ENCODE measurements at places on chromosomes 1 and 21.

DNA sequence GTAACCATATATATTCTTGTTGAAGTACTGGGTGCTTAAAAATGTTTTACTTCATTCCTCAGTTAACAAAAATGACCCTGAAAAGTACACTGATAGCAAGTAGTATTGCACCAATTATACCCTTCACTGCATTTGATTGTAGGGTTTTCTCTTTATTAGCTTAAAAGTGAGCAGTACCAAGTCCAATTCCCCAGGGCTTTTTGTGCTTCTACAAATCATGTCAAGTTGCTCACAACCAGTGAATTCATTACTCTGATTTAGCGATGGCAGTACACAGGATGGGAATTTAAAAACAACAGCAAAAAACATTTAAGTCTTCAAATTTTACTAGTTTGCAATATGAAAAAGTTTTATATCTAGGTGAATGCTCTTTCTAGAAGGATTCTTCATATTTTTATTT lies 436.4 kb downstream of the PTBP2 start:
- H3K4me3 ChIP-seq: no peak overlapping the region
- no peaks in the 10 kb centered on the region for H3K27me3 ChIP-seq
- no peak for DNase-seq
- peaks cover 5% of the 10 kb centered on the region for H3K4me1 ChIP-seq
- H3K36me3 ChIP-seq: no peaks in the 10 kb centered on the region

DNA sequence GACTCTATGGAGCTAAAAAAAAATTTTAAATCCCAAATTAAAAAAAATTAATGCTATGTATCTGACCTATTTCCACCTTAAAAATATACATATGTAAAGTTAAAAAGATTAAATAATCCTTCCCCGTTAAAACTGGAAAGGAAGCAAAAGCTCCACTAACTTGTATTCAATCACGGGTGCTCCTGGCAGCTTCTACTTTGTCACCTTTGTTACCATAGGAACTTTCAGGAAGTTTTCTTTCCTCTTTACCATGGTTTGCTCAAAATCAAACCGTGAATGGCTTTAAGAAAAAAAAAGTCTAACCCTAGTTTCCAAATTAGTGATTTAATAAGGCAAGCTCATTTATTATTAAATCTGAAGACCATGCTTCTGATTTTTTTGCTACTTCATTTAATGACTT lies 3.5 kb downstream of the GPATCH2 start:
- no peak for DNase-seq
- peaks cover 15% of the 10 kb centered on the region for H3K4me1 ChIP-seq
- H3K4me3 ChIP-seq: no peak overlapping the region
- H3K27ac ChIP-seq: no peak overlapping the region
- H3K36me3 ChIP-seq: no peaks in the 10 kb centered on the region

DNA sequence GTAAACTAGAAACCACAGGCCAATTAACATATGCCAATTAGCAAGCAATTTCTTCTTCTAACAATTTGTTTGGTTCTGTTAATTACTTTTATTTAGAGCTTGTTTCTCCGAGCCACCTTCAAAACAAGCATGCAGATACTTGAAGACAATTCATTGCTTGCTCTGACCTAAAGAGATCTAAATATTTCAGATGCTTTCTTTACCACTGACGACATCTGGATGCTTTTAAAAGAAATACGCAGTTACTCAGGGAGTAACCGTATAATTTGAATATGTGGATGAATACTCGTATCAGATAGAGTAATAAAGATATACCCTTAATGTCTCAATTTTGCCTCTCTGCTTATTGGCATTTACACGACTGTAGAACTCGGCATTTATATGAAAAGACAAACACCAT lies 390.0 kb downstream of the DISC1 start:
- no peak for DNase-seq
- no peak overlapping the region for H3K4me3 ChIP-seq
- no peaks in the 10 kb centered on the region for H3K36me3 ChIP-seq
- H3K4me1 ChIP-seq: no peaks in the 10 kb centered on the region
- H3K27me3 ChIP-seq: no peaks in the 10 kb centered on the region

DNA sequence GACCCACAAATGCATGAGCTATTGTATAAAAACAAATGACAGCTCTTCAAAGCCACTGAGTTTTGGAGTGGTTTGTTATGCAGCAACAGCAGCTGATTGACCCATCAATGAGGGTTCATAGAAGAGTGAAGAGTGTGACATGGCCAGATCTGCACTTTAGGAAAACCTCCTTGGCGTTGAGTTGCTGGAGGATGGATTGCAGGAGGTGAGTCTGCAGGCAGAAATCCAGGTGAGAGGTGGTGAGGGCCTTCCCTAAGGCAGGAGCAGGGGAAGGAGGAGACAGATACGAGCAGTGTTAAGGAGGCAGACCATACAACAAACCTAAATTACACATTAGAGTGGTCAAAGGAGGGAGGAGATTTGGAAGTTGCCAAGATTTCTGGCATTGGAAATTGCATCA lies 169.3 kb upstream of the CSF3R start:
- H3K4me3 ChIP-seq: no peak overlapping the region
- no peak for DNase-seq

DNA sequence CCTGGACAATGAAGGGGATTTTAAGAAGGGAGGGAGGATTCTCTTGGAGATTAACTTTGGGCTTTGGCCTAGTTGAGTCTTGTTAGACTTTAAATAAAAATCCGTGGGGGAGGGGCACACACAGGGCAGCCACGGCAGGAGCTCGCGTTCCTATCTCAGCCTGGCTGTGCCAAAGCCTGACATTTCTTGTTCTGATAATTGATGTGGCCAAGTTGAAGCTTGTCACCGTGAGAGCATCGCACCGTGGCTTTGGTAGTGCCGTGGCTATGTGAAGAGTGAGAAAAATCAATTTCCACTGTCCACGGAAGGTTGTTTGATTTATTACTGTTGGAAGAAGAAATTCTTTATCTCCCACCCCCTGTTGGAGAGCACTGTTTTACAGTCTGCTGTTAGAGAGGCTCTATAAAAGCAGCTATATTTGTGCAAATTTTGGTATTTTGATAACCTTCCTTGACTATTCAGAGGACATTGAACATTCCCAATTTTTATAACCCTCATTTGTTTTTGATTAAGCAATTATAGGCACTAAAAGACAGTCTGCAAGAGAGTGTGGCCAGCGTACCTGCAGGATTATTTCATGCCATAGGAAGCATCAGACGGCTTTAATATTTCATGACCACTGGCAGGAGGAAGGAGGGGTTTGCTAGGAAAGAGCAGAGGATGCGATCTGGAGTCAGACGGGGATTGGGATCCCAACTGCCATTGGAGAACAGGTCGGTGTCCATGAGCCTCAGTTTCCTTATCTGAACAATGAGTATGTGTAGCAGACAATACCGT lies 160.7 kb downstream of the KAZN start:
- no peaks in the 10 kb centered on the region for H3K4me1 ChIP-seq
- no peaks in the 10 kb centered on the region for H3K36me3 ChIP-seq
- H3K27ac ChIP-seq: no peak overlapping the region
- no peak overlapping the region for H3K4me3 ChIP-seq
- DNase-seq: no peak
- H3K27me3 ChIP-seq: no peaks in the 10 kb centered on the region

DNA sequence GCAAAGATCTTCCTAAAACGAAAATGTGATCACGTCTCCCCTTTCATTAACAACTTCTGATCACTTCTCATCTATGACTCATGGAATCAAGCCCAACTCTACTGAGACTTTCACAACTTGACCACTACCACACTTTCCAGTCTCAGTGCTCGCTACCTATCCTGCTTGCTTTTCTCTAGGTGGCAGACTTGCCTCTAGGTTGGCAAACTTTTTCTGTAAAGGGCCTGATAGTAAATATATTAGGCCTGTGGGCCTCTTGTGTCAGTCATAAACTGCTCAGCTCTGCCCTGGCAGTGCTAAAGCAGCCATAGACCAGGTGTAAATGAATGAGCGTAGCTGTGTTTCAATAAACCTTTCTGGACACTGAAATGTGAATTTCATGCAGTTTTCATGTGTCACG lies 21.5 kb upstream of the HMGB4 start:
- H3K4me3 ChIP-seq: no peak overlapping the region
- H3K27ac ChIP-seq: no peak overlapping the region
- H3K36me3 ChIP-seq: no peaks in the 10 kb centered on the region
- H3K27me3 ChIP-seq: no peaks in the 10 kb centered on the region
- DNase-seq: no peak

GRCh38 chr1:65297706-65298105 lies 11.6 kb upstream of the DNAJC6 start:
- no peaks in the 10 kb centered on the region for H3K27me3 ChIP-seq
- no peak overlapping the region for H3K27ac ChIP-seq
- no peak for DNase-seq
- no peak overlapping the region for H3K4me3 ChIP-seq
- H3K36me3 ChIP-seq: no peaks in the 10 kb centered on the region

DNA sequence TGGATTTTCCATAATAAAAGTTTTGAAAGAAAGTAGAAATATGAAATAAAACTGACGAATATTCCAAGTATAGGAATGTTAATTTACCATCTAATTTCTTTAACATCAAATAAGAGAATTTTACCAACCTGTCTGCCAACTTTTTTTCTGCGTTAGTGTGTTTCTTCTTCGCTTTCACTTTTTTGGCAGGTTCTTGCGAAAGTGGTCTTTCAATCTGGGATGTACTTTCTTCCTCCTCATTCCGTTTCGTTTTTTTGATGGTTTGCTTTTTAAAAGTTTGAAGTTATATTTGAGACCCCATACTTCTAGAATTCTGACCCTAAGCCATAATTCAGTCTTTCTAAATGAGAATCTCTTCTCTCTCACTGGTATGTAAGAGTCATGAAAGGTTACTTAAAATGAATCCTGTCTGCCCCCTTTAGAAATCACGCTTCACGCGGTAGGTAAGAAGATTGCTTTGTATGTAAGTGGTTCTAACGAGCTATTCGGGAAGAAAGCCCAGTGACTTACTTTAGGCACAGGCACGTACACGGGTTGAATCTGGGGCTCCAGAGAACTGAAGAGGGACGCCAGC lies 580 bp downstream of the RBM34 start:
- H3K4me1 ChIP-seq: peaks cover 12% of the 10 kb centered on the region
- H3K27ac ChIP-seq: peak overlapping the region; percentile 83
- H3K36me3 ChIP-seq: peaks cover 10% of the 10 kb centered on the region
- H3K27me3 ChIP-seq: no peaks in the 10 kb centered on the region

- no peaks in the 10 kb centered on the region for H3K36me3 ChIP-seq
- H3K27me3 ChIP-seq: no peaks in the 10 kb centered on the region
- no peak overlapping the region for H3K27ac ChIP-seq
- H3K4me1 ChIP-seq: no peaks in the 10 kb centered on the region
- no peak overlapping the region for H3K4me3 ChIP-seq
These were observed 59.5 kb downstream of the PIK3R3 start for GRCh38 chr1:46072975-46073374.

GRCh38 chr1:215052256-215053015 lies 30.1 kb upstream of the KCNK2 start:
- no peak for DNase-seq
- no peaks in the 10 kb centered on the region for H3K36me3 ChIP-seq
- H3K4me3 ChIP-seq: no peak overlapping the region
- no peaks in the 10 kb centered on the region for H3K27me3 ChIP-seq
- no peak overlapping the region for H3K27ac ChIP-seq

GRCh38 chr1:160622501-160623226 lies 24.2 kb downstream of the SLAMF1 start:
- no peaks in the 10 kb centered on the region for H3K36me3 ChIP-seq
- H3K27ac ChIP-seq: no peak overlapping the region
- H3K4me1 ChIP-seq: no peaks in the 10 kb centered on the region
- no peaks in the 10 kb centered on the region for H3K27me3 ChIP-seq

DNA sequence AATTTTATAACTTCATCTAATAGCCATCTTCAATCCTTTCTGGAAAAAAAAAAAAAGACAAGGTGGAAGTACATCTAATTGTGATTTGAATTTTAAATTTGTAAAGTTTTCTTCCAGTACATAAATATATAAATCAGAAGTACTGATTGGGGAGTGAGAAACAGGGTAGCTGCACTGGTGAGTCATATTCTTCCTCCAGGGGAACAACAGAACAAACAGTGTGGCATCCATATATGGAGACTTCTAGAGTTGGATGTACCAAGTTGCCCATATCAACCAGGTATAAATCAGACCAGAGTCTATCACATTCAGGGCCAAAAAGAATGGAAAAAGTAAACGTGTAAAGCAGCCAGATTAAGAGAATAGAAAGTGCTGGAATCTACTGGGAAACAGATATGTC lies 66.0 kb upstream of the NRIP1 start:
- peaks cover 2% of the 10 kb centered on the region for H3K4me1 ChIP-seq
- no peaks in the 10 kb centered on the region for H3K36me3 ChIP-seq
- H3K27me3 ChIP-seq: no peaks in the 10 kb centered on the region
- H3K4me3 ChIP-seq: no peak overlapping the region

GRCh38 chr1:102732927-102733326 lies 375.4 kb downstream of the COL11A1 start:
- no peaks in the 10 kb centered on the region for H3K27me3 ChIP-seq
- no peaks in the 10 kb centered on the region for H3K4me1 ChIP-seq
- H3K36me3 ChIP-seq: no peaks in the 10 kb centered on the region
- H3K4me3 ChIP-seq: no peak overlapping the region
- no peak for DNase-seq

GRCh38 chr1:54698346-54698745 lies 17.3 kb upstream of the TTC4 start:
- no peaks in the 10 kb centered on the region for H3K36me3 ChIP-seq
- DNase-seq: no peak
- H3K27me3 ChIP-seq: no peaks in the 10 kb centered on the region
- no peak overlapping the region for H3K4me3 ChIP-seq
- H3K27ac ChIP-seq: no peak overlapping the region

- no peaks in the 10 kb centered on the region for H3K4me1 ChIP-seq
- no peak overlapping the region for H3K4me3 ChIP-seq
- H3K27me3 ChIP-seq: no peaks in the 10 kb centered on the region
- DNase-seq: no peak
These were observed 424.8 kb upstream of the PLXNA2 start for GRCh38 chr1:208668991-208669390.

DNA sequence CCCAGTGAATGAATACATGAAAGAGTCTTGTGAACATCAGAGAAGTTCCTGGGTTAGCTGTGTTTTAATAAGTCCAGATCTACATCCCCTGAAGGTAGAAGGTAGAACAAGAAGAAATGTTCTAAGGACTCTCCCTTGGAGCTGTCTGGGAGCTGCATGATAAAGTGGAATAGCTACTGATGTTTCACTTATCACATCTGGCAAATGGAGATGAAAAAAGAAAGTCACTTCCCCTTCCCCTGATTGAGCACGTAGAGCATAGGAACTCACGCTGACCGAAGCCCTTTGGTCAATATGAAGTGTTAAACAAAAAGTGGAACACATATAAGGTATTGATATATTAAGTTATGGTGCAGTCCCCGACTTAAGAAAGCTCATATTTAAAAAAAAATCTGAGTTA lies 53.2 kb upstream of the PARP1 start:
- H3K27me3 ChIP-seq: no peaks in the 10 kb centered on the region
- no peak overlapping the region for H3K27ac ChIP-seq
- H3K36me3 ChIP-seq: no peaks in the 10 kb centered on the region
- no peaks in the 10 kb centered on the region for H3K4me1 ChIP-seq
- DNase-seq: no peak
